Activated CD8-positive, alpha-beta memory T cell treated with anti-CD3 and anti-CD28 coated beads for 1 hour (primary cell): ENCODE measurements at places on chromosomes 13 and 19.

GRCh38 chr13:44249431-44249836 lies 124.2 kb upstream of the SERP2 start:
- no peak for DNase-seq

GRCh38 chr19:18477974-18478373 lies 40.0 kb upstream of the ISYNA1 start:
- DNase-seq = no peak

GRCh38 chr13:40336228-40337221 lies 329.9 kb downstream of the FOXO1 start:
- DNase-seq = no peak

- DNase-seq = no peak
These were observed 12.0 kb downstream of the TFDP1 start for GRCh38 chr13:113596321-113597200.

- no peak for DNase-seq
These were observed 465.1 kb upstream of the PCDH20 start for GRCh38 chr13:61880578-61881283.

DNA sequence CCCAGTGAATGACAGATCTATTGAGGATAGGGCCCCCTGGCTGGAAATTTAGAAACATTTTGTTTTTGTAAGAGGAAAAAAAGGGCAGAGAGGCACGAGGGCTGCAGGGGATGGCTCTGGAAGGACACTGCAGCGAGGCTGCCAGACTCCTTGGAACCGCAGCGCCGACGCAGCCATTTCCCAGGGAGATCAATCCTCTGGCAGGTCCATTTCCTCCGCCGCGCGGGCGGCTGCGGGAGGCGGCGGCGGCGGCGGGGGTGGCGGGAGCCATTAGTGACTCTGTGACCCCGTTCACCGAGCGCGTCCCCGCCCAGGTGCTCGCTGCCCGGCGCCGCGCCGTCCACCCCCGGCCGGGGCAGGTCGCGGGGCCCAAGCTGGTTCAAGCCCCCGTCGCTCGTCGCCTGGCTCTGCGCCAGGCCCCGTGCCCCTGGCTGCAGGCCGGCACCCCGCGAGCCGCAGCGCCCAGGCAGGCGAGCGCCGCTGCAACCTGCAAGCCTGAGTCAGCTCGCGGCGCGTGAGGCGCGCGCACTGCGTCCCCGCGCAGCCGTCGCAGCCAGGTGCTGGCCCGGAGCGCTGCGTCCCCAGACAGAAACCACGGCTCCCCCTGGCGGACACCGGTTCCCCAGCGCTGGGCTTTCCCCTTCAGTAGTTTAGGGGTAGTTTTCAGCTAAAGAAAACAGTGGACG lies 192.6 kb downstream of the KATNAL1 start:
- DNase-seq = peak; percentile 92
